HFFc6 (cell line): ENCODE measurements at places on chromosomes 6 and 20. TPM values are rescaled to one million over a fixed set of nuclear protein-coding genes. Genes with fewer than 3 reads are reported as not detected.

- H3K27ac ChIP-seq: no peak overlapping the region
- H3K27me3 ChIP-seq: no peaks in the 10 kb centered on the region; the same call in 1 of the 2 replicates
- H3K4me1 ChIP-seq: no peaks in the 10 kb centered on the region
Observed at GRCh38 chr6:134341999-134342567, 24.2 kb upstream of the SGK1 start.

GRCh38 chr6:30149858-30150550 is 11.0 kb downstream of the TRIM10 start:
- H3K4me3 ChIP-seq: no peak overlapping the region
- no peak for DNase-seq
- peaks cover 8% of the 10 kb centered on the region for H3K4me1 ChIP-seq

DNA sequence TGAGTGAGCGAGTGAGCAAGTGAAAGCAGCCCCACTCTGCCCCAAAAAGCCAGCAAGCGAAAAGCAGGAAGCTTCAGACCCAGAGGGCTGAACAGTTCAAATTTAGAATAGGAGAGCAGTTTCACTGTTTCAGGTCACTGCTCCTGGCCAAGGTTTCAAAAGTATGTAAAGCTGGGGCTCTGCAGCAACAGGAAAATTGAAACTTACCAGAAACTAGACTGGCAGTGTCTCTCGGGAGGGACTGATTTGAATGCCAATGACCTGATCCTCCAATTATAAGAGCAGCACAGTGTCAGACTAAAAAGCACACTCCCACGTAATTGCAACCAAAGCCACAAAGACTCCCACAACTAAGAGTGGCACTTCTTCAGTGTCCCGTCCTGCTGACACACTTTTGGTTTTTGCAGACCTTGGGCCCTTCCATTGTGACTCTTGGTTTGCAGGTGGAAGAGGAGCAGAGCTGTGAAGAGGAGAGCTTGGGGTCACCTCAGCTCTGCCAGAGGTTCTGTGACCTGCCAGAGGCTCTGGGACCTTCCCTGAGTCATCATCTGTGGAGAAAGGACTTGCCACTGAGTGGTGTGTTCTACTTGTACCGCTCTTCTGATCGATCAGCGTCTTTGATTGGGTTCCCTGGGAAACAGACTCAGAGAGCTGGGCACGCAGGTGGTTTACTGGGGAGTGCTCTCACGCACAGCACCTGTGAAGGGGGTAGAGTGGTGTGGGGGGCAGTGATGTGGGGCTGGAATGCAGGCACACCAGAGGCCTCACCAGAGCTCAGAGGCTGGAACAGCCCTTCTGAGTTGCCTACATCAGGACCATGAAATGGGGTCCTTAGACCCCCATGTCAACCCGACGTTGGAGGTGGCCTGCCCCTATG is 52.7 kb upstream of the PTGIS start:
- peaks cover 1% of the 10 kb centered on the region; the same call in 1 of the 2 replicates for H3K4me1 ChIP-seq
- no peak overlapping the region for H3K4me3 ChIP-seq
- no peak overlapping the region for H3K27ac ChIP-seq
- DNase-seq: no peak
- no peaks in the 10 kb centered on the region for H3K36me3 ChIP-seq

DNA sequence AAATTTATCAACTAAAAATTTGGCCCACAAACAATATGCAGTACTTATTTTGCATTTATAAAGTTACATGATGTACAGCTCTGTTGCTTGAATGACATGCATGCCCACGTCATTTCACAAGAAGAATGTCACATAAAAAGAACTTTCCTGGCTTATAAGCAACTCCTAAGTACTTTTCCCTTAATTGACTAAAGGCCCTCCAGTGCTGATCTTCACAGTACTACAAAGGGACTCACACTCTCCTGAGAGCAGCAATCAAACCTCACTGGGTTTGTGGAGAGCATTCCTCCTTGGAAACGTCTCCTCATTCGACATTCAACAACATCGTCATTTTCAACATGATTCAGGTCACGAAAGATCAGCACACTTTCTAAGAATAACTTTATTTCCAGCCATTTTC is 111.1 kb downstream of the IPCEF1 start:
- no peaks in the 10 kb centered on the region for H3K36me3 ChIP-seq
- peaks cover 18% of the 10 kb centered on the region for H3K27me3 ChIP-seq
- H3K4me1 ChIP-seq: no peaks in the 10 kb centered on the region

GRCh38 chr6:128413291-128413690 is 107.1 kb downstream of the PTPRK start:
- no peak for DNase-seq
- H3K4me3 ChIP-seq: no peak overlapping the region
- H3K27me3 ChIP-seq: no peaks in the 10 kb centered on the region
- H3K36me3 ChIP-seq: peaks cover 25% of the 10 kb centered on the region
- H3K4me1 ChIP-seq: peaks cover 62% of the 10 kb centered on the region

DNA sequence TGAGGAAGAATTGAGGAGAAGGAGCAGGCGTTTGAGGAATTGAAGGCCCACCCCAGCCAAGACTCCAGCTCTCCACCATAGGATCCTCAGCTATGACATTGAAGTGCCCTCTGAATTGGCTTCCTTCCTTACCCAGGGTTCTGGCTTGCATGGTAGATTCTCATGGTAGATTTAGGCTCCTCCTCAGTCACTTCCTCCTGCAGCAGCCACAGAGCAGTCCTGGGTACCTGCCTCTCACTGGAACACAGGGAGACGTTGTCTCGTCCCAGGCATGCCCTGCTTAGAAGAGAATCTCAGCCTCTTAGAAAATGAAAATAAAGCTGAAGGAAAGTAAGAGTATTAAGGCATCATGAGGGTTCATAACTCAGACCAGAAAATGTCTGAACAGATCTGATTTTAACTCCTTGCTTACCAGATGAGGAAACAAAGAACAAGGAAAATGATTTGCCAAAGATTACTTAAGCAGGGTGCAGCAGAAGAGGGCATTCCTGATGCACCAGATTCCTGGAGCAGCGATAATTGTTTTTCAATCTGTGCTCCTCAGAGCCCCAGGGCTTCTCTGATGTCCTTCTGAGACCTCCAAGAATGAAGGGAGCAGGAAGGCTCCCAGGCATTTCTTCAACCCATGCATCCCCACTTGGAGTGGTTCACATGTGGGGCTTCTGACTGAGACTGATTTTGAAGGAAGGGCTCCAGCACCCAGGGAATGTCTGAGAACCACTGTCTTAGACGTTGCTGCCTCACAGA is 219.8 kb downstream of the HIVEP2 start:
- H3K27ac ChIP-seq: no peak overlapping the region
- no peaks in the 10 kb centered on the region for H3K36me3 ChIP-seq
- no peak for DNase-seq
- peaks cover 23% of the 10 kb centered on the region for H3K4me1 ChIP-seq
- H3K4me3 ChIP-seq: no peak overlapping the region

GRCh38 chr6:21522797-21523456 is 70.6 kb upstream of the SOX4 start:
- no peaks in the 10 kb centered on the region for H3K36me3 ChIP-seq
- no peak for DNase-seq

GRCh38 chr6:170201361-170201760 is 89.5 kb downstream of the DLL1 start:
- no peak overlapping the region for H3K27ac ChIP-seq
- H3K4me1 ChIP-seq: no peaks in the 10 kb centered on the region
- H3K36me3 ChIP-seq: no peaks in the 10 kb centered on the region
- H3K4me3 ChIP-seq: no peak overlapping the region
- no peak for DNase-seq

GRCh38 chr20:62073323-62073722 is 7.6 kb upstream of the TAF4 start:
- no peak for DNase-seq
- H3K4me1 ChIP-seq: peaks cover 12% of the 10 kb centered on the region
- H3K27me3 ChIP-seq: peaks cover 9% of the 10 kb centered on the region
- H3K36me3 ChIP-seq: peaks cover 33% of the 10 kb centered on the region
- H3K27ac ChIP-seq: no peak overlapping the region

GRCh38 chr6:54646069-54646950 is 200.3 kb upstream of the FAM83B start:
- no peaks in the 10 kb centered on the region for H3K4me1 ChIP-seq
- no peak overlapping the region for H3K27ac ChIP-seq
- no peaks in the 10 kb centered on the region for H3K36me3 ChIP-seq
- no peak for DNase-seq

GRCh38 chr6:147642458-147642857 is 134.0 kb downstream of the SAMD5 start:
- no peak overlapping the region for H3K27ac ChIP-seq
- no peaks in the 10 kb centered on the region for H3K4me1 ChIP-seq
- no peak overlapping the region for H3K4me3 ChIP-seq
- H3K27me3 ChIP-seq: no peaks in the 10 kb centered on the region; the same call in 1 of the 2 replicates
- DNase-seq: no peak
- H3K36me3 ChIP-seq: no peaks in the 10 kb centered on the region

DNA sequence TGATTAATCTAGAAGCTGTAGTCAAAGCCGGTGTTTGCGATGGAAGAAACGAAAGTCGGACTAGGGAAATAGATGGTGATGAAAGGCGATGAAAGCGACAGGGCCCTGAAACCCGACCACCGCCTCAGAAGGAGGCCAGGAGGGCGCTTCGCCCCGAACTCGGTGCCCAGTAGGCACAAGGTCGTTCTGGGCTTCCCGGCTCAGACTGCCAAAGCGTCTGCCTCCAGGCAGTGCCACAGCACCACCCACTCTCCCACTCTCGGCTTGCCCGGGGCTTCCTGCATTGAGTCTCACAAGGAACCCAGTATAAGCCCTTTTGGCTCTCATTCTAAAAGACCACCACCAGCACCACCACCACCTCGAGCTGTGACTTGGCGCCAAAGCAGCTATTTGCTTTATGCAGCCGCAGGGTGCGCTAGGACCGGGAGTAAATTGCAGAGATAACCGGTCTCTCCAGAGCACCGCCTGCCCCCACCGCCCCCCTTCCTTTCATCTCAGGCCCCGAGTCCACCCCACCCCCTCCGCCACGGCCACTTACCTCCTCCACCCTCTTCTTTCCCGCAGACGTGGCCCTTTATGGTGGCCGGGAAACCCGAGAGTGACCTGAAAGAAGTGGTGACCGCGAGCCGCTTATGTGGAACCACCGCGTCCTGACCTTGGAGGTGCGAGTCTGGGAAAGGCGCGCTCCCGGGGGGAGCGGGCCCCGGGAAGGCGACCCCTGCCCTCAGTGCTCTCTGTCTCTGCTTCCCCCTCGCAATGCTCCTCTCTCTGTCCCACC is 2.4 kb downstream of the TCF21 start:
- H3K4me3 ChIP-seq: peak overlapping the region; percentile 85
- H3K27ac ChIP-seq: no peak overlapping the region

GRCh38 chr6:136787726-136788068 is 4.6 kb downstream of the MAP3K5 start:
- no peak for DNase-seq
- peak overlapping the region; percentile 79 for H3K4me3 ChIP-seq
- H3K27me3 ChIP-seq: peaks cover 3% of the 10 kb centered on the region; the same call in 1 of the 2 replicates
- peaks cover 69% of the 10 kb centered on the region for H3K4me1 ChIP-seq

- no peaks in the 10 kb centered on the region; the same call in 1 of the 2 replicates for H3K36me3 ChIP-seq
- no peak for DNase-seq
- no peak overlapping the region for H3K4me3 ChIP-seq
- no peaks in the 10 kb centered on the region for H3K4me1 ChIP-seq
- H3K27me3 ChIP-seq: no peaks in the 10 kb centered on the region
Observed at GRCh38 chr6:161545741-161546140, 271.9 kb upstream of the AGPAT4 start.

- H3K4me1 ChIP-seq: peaks cover 10% of the 10 kb centered on the region; the same call in 1 of the 2 replicates
- H3K27me3 ChIP-seq: no peaks in the 10 kb centered on the region
- H3K36me3 ChIP-seq: peaks cover 13% of the 10 kb centered on the region; the same call in 1 of the 2 replicates
- DNase-seq: no peak
- no peak overlapping the region for H3K27ac ChIP-seq
Observed at GRCh38 chr20:13426870-13427269, 205.8 kb downstream of the ISM1 start.

DNA sequence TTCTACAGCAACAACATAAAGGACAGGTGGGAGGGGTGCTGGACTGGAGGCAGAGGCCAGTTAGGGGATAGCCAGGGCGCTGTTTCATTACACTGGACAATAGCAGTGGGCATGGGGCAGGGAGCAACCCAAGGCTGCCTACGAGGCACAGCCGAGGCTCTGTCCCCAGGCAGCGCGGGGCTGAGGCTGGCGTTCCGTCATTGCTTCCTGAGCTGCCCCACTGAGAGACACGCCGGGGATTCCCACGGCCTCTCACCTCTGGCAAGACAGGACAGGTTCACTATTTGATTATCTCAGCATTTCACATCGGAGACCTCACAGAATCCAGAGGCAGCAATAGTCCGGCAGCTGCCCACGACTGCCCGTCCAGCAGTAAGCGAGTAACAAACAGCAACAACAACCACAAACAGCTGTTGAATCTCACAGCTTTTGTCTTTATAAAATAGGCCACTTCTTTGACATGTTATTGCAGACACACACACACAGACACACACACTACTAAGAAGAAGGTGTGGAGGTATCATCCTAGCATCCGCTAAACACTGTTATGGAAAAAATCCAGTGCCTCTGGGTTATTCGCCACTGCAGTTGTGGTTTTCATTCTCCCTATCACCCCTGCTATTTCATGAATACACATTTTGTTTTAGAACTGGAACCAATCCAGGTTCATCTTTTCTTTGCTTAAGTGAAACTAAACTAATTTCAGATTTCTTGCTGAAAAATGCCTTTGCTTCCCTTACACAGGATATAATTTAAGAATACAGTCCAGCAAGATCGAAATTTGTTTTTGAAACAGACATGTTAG is 19.5 kb downstream of the KIF25 start:
- H3K36me3 ChIP-seq: peaks cover 31% of the 10 kb centered on the region
- no peak overlapping the region for H3K27ac ChIP-seq
- H3K4me3 ChIP-seq: no peak overlapping the region

DNA sequence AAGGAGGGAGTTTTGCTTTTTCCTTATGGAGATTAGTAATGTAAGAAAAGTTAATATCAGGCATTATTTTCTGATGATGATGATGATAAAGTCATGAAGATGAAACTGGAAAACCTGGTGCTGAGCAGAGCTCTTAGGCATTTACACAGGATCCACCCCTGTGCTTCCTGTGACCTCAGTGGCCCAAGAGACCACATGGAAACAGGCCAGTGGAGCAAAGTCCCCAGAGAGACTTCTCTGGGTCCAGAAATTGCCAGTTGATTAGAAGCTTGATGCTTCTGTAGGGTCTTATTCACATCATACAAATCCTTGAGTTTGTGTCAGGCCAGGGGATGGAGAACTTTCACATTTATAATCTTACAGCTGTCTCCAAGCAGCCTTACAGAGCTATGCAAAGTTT is 46.1 kb downstream of the SLC13A3 start:
- no peaks in the 10 kb centered on the region for H3K4me1 ChIP-seq
- no peak overlapping the region for H3K27ac ChIP-seq
- DNase-seq: no peak
- no peak overlapping the region for H3K4me3 ChIP-seq
- H3K36me3 ChIP-seq: no peaks in the 10 kb centered on the region

- DNase-seq: no peak
- no peaks in the 10 kb centered on the region for H3K36me3 ChIP-seq
- no peaks in the 10 kb centered on the region for H3K27me3 ChIP-seq
- H3K4me3 ChIP-seq: no peak overlapping the region
- H3K27ac ChIP-seq: no peak overlapping the region
- H3K4me1 ChIP-seq: peaks cover 15% of the 10 kb centered on the region; the same call in 1 of the 2 replicates
Observed at GRCh38 chr6:81808851-81809570, 56.5 kb upstream of the TENT5A start.

GRCh38 chr6:155273431-155273830 is 9.6 kb downstream of the CLDN20 start:
- peak; percentile 92 for DNase-seq
- H3K27ac ChIP-seq: peak overlapping the region; percentile 85
- peaks cover 11% of the 10 kb centered on the region; the same call in 1 of the 2 replicates for H3K36me3 ChIP-seq
- no peaks in the 10 kb centered on the region; the same call in 1 of the 2 replicates for H3K27me3 ChIP-seq
- H3K4me1 ChIP-seq: peaks cover 58% of the 10 kb centered on the region

Gene DEFB128
- total RNA-seq: not detected in 3 replicates

Gene NRSN1
- total RNA-seq: not detected in 2 replicates

Gene NKAIN2
- total RNA-seq: not detected in 3 replicates

Gene GLP1R
- total RNA-seq: not detected in 3 replicates

Gene NAA20
- 87.3 to 105 TPM (median 88.0 TPM) in 3 replicates for total RNA-seq

Gene ULBP3
- total RNA-seq: 10.9 to 15.6 TPM (median 10.9 TPM) in 3 replicates

Gene RIMS4
- total RNA-seq: not detected in 2 replicates

Gene MUC22
- total RNA-seq: not detected in 3 replicates

Gene ZBTB12
- total RNA-seq: 7.3 to 9.4 TPM (median 8.8 TPM) in 3 replicates
